ENCODE measurements at places on chromosomes 3 and 15.
A peak's percentile ranks its signal among the peaks of the same experiment; 100 is the strongest.

- peak; percentile 39 for DNase-seq
Measured at GRCh38 chr3:188516515-188516914, 362.6 kb downstream of the LPP start.

DNA sequence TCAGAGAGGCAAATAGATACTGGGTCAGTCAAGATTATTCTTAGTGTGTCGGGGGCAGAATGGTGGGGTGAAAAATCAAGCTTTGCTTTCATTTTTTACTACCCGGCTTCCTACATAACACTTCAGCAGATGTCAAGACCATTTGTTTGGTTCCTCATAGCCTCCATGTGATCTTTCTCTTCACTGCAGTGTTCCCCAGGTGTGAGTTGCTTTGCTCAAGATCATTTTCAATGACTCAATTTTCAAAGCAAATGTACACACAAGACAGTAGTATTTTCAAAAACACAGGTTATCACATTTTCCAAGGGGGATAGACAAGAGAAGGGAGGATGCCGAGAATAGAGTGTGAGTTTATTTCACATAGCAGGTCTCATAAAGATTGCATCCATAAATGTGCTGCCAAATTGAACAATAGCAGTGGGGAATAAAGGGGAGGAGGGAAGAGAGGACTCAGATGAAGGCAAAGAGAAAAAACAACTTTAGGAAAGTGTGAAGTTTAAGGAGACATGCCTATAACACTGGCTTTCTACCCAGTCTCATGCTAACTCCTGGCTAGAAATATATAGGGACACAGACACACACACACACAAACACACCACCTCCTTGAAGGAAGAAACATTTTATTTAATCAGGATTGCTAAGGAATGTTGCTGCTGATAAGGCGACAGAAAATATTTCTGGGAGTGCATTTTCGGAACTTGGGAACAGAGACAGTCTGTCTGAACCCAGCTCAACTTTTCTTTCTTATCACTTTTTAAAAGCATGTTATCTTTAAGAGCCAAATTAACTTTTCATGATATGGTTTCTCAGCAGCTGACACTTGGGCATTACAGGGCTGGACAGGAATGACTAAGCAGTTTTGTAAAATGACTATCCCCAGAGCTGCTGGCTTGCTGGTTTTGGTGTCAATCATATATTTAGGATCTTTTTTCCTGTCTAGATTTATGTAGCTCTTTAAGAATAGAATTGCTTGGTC is 402.4 kb downstream of the RBMS3 start:
- DNase-seq, result no peak

GRCh38 chr15:71639471-71639870 is 170.9 kb upstream of the NR2E3 start:
- DNase-seq, result no peak

DNA sequence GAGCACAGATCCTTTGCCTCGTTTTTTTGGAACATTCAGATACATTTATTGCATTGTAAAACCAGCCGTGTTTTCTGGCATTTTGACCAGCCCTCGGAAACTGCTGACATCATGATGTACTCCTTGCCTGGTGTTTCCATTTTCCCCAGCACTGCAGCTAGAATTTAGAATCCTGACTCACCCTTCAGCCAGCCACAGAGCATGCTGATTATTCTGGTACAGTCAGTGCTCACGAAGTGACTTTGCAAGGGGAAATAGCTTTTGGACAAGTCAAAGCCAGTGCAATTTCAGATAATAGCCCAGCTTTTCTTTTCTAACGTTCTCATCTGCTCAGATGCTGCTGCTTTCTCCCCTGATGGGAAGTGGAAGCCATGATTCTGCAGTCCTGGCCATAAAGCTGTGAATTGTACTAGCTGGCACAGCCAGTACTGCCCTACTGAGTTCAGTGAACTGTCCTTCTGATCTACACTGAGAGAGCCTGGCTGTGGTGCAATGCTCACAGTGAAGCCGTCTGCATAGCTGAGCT is 12.1 kb upstream of the CNBP start:
- peak; percentile 24 for DNase-seq

- no peak for DNase-seq
Measured at GRCh38 chr3:61750766-61751165, 189.4 kb downstream of the PTPRG start.

DNA sequence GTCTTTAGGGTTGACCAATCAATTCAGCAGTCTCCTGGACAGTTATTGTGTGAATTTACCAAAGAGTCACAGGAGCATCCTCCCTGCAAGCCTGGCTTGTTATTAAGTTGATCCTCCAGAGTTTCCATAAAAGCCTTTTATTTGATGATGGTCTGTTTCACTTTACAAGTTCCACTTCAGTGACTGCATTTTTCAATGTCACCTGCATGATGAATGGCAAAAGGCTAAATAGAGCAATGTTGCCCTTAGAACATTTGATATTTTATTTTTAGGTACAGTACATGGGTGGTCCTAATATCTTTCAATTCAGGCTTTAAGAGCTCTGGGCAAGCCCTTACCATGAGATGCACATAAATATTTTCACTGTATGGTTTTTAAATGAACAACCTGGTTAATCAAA is 22.6 kb downstream of the GUCA1C start:
- no peak for DNase-seq

GRCh38 chr3:66353530-66353929 is 132.7 kb downstream of the SLC25A26 start:
- DNase-seq, result no peak

DNA sequence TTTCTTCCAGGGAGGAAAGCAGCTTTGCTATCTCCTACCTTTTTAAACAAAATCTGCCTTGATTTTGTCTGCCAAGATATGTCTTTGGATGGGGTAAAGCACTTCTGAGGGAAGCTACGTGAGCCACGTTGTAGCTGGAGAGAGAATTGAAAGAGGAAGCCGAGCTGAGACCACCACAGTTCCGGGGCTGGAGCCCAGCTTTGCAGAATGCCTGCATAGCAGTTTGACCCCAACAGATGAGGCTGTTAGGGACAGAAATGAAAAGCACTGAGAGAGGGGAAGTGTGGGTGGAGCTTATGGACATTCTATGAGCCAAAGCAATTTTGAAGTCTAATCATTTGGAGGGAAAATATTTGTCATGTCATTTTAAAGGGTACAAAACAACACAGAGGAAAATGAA is 45.4 kb downstream of the LIPC start:
- no peak for DNase-seq
